ENCODE measurements at places on chromosomes 4 and X.
A peak's percentile ranks its signal among the peaks of the same experiment; 100 is the strongest.

- peak; percentile 43 for DNase-seq
These were observed 48.3 kb downstream of the MTHFD2L start for GRCh38 chr4:74206088-74206825.

GRCh38 chrX:115560978-115561604, at the start of gene PLS3:
Gene PLS3 (plus strand): TSS chrX:115561174. CDS start chrX:115610251, 49,077 bp downstream.
- DNase-seq = peak; percentile 89

DNA sequence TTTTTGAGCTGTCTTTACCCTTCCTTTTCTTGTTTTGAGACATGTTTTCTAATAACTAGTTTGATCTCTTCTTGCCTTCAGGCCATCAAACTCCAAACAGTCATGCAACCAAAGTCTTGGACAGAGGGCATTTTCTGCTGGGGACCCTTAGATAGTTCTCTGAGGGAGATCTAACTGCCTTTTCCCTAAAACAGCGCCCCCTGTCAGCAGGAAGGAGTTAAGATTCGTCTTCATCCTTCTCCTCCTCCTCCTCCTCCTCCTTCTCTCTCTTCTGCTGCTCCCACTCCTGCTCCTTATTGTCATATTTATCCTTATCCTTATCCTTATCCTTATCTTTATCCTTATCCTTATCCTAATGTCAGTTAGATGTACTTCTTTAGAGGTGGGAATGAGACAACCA, 417.2 kb downstream of the TRAM1L1 start:
- no peak for DNase-seq

DNA sequence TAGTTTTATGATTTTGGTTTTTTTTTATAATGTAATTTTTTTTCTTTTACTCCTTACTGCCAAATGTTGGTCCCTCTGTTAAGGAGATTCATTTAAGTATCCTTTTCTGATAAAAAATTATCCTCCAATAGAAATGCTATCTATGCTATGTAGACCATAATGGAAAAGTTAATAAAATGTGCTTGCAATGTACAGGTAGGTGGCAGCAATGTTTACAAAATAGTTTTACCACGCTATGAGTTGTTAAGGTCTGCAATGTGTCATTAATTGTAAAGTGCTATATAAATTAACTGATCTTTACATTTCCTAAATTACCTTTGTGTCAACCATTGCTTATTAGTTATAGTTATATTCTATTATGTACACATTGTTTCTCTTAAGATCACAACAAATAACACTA, 3.8 kb upstream of the CENPC start:
- DNase-seq = no peak

All from right cardiac atrium (tissue), 5 donors.